ENCODE measurements at places on chromosomes 11 and 22.

GRCh38 chr11:116618461-116618860, 154.3 kb downstream of the BUD13 start:
- no peak for DNase-seq

- DNase-seq, result no peak
Measured at GRCh38 chr11:114215871-114216795, 80.1 kb upstream of the NNMT start.

DNA sequence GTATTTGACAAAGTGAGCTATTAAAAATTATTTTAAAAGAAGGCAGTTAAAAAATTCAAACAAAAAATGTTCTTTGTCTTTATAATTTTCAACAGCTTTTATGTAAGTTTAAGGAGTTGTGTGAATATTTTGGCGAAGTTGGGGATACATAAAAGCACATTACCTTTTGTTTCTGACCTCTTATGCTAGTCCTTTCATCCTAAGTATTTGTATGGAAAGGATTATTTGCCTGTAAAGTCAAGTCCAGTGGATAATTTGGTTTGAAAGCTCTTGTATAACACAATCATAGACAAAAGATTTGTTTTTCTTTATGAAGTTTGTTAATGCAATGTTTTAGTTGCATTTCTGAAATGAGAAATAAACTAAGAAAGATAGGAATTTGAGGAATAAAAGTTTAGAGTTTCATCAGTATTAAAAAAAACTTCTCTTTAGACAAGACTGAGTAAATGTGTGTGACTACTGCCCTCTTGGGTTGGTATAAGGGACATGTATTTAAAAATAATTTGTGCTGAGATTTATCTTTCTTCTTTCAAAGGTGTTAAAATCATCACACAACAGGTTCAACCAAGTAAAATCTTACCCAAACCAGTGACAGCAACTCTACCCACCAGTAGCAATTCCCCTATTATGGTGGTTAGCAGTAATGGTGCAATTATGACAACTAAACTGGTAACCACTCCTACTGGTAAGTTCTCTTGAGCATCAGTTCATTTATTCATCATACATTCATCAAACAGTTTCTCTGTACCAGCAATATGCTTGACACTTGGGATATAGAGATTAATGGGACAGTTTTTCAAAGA, 68.2 kb downstream of the EMSY start:
- no peak for DNase-seq

- DNase-seq, result no peak
Measured at GRCh38 chr11:117166491-117166890, 12.1 kb upstream of the SIDT2 start.

DNA sequence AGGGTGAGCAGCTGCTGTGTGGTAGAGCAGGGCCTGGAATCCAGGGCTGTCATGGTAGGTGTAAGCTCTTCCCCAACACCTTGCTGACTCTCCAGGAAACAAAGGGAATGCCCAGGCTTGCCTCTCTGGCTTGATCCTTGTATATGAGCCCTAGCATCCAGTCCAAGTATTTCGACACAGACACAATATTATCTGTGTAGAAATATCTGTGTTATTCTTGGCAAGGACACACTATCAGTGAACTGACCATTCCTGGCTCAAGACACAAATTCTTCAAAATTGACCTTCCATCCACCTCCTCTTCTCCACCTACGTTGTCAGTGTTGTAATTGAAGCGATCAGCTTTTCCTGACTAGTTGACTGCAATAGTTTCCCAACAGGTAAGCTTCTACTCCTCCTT, 312.0 kb upstream of the NARS2 start:
- no peak for DNase-seq

DNA sequence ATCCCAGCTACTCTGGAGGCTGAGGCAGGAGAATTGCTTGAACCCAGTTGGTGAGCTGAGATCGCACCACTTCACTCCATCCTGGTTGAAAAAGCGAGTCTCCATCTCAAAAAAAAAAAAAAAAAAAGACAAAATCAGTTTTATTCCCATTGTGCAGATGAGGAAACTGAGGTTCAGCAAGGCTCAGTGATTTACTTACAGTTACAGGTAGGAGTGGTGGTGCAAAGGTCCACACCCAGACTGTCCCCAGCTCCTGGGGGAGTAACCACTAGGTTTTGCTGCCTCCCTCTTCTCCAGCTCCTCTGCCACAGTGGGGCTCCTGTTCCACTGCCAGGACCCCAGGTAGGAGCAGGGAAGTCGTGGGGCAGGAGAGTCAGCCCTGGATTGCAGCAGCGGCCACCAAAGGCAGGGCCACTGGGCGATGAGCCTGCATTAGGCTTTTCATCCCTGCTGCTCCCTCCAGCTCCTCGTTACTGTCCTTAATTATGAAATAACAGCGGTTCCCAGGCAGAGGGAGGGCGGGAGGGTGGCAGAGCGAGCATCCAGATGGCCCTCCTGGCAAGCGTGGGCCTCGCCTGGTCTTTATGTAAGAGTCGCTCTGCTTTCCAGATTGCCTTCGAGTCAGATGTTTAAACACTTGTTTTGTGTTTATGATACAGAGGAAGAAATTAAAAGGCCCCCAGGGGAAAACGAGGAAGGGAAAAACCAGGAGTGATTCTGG, 15.5 kb upstream of the RASD2 start:
- no peak for DNase-seq
